ENCODE measurements at places on chromosomes 1 and 21.

DNA sequence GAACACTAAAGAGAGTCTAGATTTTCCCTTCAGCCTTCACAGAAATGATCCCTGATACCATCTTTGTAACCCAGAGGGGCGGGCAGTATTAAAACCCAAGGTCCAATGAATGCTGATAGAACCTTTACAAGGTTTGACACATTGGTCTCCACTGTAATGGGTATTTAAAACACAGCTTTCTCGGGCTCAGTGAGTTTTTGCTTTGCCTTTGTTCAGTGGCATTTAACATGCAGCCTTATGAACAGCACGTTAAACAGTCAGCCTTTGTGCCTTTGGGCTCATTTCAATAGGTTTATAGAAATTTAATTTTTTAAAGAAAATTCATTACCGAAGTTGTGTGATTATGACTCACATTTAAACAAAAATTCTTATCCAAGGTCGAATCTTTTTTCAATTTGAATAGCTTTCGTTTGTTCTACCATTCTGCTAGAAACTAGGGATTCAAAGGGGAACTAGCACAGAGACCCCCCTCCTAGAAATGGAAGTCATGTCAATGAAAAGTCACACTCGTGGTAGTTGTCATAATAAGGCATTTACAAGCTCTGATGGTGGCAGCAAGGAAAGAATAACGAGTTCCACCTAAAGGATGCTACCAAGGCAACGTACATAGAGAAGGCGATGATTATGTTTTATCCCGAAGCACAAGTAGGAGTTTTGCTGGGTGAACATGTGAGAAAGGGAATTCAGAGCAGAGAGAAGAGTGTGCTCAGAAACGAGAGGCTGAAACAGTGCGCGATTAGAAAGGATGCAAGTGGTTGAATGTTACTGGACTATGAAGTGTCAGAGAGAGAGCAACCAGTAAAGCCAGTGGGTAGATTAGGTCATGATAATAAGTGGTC, 66.2 kb downstream of the SGIP1 start:
- no peak for DNase-seq

DNA sequence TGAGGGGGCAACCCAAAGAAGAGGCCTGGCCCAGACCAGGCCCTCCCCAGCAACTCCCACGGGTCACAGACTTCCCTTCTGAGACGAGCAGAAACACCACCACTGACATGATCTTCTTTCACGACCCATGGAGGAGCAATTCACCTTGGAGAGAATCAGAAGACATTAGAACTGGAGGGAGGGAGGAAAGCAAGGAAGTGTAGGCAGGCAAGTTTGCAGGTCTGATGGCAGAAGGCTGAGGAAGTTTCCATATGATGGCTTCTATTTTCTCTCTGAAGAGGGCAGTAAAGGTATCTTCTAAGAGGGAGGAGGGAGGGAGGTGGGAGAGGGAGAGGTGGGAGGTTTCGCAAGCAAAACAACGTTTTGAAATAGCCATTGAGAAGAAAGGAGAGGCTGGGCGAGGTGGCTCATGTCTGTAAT, 1.4 kb upstream of the UBXN10 start:
- DNase-seq: no peak

DNA sequence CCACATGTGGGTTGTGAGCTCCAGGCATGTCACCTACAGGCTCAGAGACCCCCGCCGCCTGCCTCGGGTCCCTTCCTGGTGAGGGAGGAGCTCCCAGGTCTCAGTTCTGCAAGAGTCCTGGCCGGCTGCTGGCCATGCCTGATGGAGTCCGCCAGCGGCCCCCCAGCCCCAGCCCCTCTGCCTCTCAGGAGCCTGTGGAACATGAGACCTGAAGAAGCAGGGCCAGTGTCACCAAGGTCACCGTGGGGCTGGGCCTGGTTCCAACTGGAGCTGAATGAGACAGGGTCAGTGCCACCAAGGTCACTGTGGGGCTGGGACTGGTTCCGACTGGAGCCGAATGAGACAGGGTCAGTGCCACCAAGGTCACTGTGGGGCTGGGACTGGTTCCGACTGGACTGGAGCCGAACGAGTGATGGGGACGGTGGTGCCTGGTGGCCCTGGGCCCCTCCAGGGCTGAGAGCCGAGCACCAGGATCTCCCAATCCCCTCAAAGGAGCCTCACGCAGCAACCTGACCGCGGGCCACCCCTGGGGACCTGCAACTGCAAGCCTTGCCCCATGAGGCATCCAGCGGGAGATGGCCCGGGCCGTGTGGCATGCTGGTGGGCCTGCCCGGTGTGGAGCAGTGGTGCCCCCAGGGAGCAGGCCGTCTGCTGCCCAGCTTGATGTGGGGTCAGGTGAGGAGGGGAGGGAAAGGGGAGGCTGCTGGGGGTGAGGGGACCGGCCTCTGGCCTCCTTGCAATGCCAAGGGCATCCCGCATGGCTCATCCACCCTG, 14.5 kb upstream of the PTTG1IP start:
- no peak for DNase-seq

GRCh38 chr1:17274186-17275170, 25.6 kb downstream of the PADI3 start:
- no peak for DNase-seq

GRCh38 chr1:192877283-192877886, 68.5 kb downstream of the RGS2 start:
- no peak for DNase-seq

DNA sequence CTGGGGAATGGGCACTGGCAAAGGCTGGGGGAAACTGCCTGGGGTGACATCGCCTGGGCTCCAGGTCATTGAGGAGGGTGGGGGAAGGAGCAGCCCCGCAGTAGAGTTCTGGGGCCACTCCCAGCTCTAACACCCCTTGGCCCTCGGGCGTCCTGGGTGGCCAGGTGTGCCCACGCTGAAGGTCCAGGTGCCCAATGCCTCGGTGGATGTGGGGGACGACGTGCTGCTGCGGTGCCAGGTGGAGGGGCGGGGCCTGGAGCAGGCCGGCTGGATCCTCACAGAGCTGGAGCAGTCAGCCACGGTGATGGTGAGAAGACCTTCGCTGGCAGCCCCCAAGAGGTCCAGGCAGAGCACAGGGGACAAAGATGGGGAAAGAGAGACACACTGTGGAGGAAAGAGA, 7.7 kb downstream of the NTRK1 start:
- DNase-seq: no peak

- no peak for DNase-seq
Observed at GRCh38 chr1:28122183-28122582, 33.8 kb upstream of the EYA3 start.

- DNase-seq: no peak
Observed at GRCh38 chr1:224769452-224770335, 153.6 kb downstream of the CNIH3 start.

DNA sequence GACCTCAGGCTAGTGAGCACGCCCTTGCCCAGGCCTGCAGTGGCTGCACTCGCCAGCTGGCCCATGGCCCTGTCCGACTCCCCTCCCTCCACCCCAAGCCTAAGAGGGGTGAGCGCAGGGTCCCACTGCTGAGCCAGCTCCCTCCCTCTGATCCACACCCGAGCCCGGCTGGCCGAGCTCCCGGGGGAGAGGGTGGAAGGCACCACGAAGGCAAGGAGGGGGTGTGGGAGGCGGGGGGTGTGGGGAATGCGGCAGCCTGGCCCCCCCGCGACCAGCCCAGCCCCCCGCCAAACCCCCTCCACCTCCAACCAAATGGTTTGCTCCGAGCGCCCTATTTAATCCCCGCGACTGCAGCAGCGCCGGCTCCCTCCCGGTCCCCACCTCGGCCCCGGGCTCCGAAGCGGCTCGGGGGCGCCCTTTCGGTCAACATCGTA, at the start of gene CADM3:
CADM3 (plus strand) TSS at position 362 of the 434 bp plus-strand sequence. CDS start 151 bp downstream, outside the sequence.
- DNase-seq: no peak
